GOT3 (cell line): ENCODE measurements at places on chromosomes 12 and 14.
A peak's percentile ranks its signal among the peaks of the same experiment; 100 is the strongest.

DNA sequence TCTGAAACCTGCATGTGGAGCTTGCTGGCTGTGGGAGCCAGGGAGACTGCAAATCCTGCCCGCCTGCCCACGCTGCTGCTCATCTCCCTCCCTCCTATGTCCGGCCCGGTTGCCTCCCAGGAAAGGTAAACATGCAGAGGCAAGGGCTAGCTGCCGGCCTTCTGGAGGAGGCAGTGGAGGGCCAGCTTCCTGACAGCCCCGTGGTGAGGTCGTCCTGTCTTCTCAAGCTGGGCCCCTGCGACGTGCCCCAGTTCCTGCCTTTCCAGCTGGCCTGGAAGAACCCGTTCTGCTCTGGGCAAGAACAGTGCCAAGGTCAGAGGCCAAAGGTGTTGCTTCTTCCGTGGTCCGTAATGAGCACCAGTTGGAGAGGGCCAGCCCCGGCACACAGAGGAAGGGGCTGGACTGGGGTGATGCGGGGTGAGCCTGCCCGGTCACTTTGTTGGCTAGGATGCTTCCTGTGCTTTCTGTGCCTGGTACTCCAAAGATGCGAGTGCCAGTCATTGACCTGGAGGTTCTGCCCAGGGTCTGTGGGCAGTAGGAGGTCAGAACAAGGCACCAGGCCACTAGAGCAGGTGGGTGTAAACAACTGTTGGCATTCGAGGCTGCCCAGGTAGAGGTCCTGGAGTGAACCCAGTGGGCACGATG is 25.3 kb downstream of the TPCN1 start:
- DNase-seq, result no peak

DNA sequence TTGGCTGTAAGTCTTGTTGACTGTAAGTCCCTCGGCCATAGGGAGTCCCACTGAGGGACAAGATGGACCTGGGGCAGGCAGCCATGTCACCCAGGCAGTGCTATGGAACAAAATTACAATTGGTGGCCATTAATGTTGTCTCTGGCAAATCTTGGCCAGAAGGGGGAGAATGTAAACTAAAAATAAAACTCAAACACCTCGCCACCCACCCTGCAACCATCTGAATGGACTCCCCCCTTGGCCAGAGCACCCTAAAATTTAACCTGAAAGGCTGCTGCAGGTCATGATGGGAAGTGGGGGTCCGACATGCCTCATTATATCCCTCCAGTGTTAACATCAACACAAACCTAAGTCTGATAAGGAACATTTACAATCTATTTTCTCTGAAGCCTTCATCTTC is 8.2 kb downstream of the SLC22A17 start:
- DNase-seq, result no peak

- no peak for DNase-seq
These were observed 541.7 kb downstream of the NOVA1 start for GRCh38 chr14:26056036-26056616.

DNA sequence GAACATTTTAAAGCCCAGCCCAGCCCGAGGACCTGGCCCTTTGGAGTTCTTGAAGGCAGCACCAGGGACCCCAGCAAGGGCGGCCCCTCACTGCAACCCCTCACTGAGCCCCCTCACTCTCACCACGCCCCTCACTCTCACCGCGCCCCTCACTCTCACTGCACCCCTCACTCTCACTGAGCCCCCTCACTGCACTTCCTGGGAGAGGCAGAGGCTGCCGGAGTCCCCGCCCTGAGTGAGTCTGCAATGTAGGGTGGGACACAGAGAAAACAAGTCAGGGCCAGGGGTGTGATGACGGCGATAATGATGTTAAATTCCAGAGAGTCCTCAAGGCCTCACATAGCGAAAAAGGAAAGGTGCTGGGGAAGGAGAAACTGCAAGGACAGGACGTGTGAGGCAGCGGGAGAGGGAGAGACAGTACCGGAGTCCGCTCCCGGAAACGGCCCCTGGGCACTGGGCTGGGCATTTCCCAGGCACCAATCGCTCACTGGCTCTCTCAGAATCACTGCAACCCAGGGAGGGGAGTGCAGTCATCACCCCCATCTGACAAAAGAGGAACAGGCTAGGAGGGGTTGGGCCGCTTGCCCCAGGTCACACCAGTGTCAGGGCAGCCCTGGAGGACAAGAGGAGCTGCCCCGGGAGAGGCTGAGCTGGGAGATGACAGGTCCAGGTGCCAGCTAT is 24.9 kb downstream of the CCDC88C start:
- DNase-seq, result no peak

DNA sequence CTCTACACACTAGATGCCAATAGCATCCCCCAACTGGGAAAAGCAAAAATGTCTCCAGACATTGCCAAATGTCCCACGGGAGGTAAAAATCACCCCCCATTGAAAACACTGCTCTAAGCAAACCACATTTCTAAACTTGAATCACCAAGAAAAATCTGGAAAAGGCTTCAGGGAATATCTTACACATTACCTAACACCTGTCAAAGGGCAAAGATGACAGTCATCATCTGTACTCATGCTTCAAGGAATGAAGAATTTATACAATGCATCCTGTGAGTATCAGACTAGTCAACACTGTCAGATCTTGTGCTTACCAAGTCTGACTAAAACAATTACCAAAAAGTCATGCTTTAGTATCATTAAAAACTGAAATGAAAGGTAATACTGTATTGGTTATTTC is 161.6 kb upstream of the SOX5 start:
- no peak for DNase-seq

DNA sequence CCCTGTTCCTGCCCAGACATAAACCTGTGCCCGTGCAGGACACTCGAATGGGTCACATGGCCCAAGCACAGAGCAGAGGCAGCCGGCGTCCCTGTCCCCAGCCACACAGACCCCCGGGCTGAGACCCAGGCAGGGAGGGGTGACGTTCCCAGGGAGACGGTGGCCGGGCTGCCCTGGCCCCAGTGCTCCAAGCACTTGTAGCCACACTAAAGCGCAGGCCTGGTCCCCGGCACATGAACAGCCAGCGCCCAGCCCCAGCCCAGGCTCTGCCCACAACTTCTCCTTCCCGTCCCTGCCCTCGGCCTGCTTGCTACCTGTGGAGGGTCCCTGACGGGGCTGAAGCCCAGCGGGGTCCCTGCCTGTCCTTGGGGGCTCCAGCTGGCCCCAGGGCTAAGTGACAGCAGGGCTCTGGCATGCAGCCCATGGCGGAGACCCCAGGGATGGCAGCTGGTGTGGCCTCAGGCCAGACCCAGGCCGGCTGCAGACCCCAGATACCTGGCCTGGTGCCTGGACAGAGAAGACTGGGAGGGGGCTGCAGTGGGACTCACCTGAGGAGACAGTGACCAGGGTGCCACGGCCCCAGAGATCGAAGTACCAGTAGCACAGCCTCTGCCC is 338.4 kb downstream of the TMEM121 start:
- DNase-seq, result no peak

- no peak for DNase-seq
These were observed 2.7 kb upstream of the TC2N start for GRCh38 chr14:91870001-91870400.

DNA sequence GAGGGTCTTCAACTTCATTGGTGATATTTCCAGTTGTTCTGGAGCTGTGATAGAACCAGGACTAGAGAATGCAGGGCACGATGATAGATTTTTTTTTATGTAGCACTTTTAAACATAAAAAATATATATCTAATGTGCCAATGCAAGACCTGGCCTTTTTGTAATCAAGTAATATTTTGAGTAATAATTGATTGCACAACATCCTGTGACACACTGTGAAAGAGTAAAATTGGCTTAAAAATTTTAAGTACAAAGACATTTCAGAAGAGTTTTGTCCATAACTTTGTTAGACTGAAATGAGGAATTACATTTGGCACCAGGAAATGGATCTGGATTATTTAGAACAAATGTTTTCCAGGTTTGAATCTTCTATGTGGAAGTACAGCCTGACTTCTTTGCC is 22.1 kb downstream of the PRKCH start:
- no peak for DNase-seq

GRCh38 chr12:90396556-90396955 is 558.4 kb downstream of the CCER1 start:
- DNase-seq, result no peak

- DNase-seq, result no peak
These were observed 39.3 kb downstream of the GLT8D2 start for GRCh38 chr12:104010606-104011169.

DNA sequence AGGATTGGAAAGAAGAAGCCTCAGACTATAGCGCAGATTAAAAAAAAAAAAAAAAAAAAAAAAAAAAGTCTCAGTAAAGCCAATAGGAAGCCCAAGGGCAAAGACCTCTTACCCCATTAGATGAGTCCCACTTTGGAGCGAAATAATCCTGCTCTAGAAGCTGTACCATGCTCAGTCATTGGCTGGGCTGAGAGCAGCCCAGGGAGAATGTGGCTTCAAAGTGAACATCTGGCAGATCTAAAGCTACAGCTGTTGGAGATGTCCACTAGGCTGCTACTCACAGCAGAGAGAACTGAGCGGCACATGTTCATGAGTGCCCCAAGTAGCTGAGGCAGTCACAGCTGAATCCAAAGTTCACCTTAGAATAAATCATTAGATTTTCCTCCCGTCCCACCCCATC is 560.9 kb downstream of the MED13L start:
- DNase-seq, result no peak

GRCh38 chr14:22852940-22853767 is 16.8 kb downstream of the MMP14 start:
- DNase-seq, result peak; percentile 39

GRCh38 chr12:40580346-40580745 is 111.9 kb upstream of the CNTN1 start:
- no peak for DNase-seq

- no peak for DNase-seq
These were observed 377.8 kb downstream of the FUT8 start for GRCh38 chr14:65790172-65790815.

DNA sequence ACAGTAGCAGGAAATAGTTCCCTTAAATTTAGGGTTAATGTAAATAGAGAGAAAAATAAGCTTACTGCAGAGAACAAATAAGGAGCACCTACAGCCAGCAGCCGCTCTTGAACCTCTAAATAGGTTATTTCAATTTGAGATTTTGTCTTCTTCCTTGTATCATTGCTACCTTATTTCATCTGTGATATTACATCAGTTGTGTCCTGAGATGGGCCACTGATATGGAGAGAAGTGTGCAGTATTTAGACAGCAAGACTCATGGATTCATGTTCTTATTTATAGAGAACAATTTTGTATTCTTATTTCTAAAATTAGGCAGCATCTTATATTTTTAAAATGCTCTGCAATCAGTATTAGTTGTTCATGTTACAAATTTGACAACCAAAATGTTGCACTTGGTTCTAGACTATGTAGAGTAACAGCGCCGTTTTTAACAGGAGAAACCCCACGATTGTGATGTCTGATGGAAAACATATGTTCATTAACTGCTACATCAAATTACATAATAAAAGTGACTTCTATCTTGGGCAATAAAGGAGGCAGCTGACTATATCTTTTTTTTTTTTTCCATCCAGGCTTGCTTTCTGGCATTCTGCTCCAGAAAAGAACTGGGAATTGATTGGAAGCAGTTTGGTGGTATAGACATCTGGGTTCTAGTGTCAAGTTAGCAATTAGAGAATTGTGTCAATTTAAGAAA is 117.9 kb downstream of the CAND1 start:
- no peak for DNase-seq

DNA sequence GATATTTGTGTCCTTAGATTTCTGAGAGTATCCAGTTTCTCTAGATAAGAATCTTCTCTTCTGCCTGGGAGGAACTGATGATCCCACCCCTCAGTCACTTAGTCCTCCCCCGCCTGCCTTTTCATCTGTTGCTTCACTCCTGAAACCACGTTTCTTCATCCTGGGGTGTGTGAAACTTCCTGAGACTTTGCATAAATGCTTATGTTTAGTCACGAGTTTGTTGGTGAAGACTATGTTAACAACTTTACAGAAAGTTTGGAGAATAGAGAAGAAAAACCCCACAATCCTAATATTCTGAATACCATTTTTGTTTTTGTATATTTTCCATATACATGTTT is 33.2 kb downstream of the MARK3 start:
- no peak for DNase-seq

DNA sequence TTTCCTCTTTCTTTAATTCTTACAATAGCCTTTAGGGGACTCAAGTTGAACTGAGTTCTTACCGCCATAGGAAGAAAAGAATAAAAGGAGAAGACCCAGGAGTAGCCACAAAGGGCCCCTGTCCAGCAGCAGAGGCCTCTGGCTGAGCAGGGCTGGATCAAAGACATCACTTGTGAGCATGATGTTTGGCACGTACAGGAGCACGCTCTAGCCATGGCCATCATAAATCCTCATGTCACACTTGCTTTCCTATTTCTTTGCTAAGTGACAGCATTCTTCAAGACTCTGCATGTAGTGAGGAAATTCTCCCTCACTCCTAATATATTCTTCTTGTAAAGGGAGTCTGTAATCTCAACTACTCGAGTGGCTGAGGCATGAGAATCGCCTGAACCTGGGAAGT is 15.7 kb downstream of the CLEC4C start:
- no peak for DNase-seq

- no peak for DNase-seq
These were observed 16.3 kb downstream of the DYNC1H1 start for GRCh38 chr14:101980700-101981099.
